ENCODE measurements at places on chromosomes 7 and 10.
A peak's percentile ranks its signal among the peaks of the same experiment; 100 is the strongest.

GRCh38 chr10:34037499-34037898 lies 703.0 kb upstream of the NRP1 start:
- DNase-seq: no peak

DNA sequence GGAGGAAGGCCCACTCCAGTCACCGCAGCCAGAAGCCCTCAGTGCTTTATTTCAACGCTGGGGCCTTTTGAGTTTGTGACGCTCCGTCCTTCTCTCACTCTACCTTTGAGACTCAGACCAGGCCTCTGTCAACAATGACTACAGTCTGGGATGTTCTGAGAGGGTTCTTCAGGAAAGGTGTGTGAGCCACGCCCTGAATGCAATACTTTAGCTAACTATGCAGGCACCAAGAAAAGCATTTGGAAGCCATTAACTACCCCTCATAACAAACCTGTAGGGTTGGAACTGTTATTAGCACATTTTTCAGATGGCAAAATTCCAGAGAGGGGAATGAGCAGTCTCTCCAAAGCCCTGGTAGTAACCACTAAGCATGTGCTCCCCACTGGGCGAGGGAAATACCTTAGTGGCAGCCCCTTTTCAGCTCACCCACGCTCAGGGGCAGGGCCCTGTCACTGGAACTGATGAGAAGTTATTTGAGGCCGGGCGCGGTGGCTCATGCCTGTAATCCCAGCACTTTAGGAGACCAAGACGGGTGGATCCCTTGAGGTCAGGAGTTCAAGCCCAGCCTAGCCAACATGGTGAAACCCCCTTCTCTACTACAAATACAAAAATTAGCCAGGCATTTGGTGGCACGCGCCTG lies 5.7 kb upstream of the ARPC1B start:
- no peak for DNase-seq

GRCh38 chr10:118840071-118840775 lies 85.5 kb upstream of the CACUL1 start:
- DNase-seq: peak; percentile 68

GRCh38 chr10:27241010-27241651 lies 534 bp upstream of the ACBD5 start:
- DNase-seq: no peak

DNA sequence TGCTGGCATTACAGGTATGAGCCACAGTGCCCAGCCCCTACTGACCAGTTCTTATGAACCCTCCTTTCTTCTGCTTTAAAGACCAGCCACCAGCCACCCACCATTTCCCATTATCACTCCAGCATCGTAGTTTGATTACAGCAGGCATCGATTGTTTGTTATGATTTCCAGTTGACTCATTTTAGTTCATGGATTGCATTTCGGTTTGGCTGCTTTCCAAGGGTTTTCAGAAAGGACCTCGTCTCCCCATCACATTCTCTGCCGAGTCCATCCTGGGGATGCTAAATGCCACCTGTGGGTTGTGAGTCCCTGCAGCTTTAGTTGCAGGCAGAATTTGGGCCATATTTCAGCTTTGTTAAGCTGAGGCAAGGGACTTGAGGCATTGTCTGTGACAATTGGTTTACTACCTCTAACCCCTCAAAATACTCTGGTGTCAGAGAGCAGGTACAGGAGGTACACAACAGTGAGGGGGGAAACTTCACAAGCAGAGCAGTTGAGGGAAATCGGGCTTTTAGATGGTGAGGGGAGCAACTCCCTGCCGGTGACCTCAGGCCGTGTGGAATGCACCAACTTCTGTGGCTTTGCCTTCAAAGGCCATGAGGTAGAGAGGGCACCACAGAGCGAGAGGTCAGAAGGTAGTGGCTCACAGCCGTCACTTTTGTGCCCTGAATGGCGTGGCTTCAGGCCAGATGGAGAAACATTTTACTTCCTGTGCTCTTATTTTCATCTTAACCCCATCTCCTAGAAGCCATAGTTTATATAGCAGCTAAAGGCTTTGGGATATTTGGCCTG lies 203.8 kb downstream of the CCDC3 start:
- DNase-seq: no peak

DNA sequence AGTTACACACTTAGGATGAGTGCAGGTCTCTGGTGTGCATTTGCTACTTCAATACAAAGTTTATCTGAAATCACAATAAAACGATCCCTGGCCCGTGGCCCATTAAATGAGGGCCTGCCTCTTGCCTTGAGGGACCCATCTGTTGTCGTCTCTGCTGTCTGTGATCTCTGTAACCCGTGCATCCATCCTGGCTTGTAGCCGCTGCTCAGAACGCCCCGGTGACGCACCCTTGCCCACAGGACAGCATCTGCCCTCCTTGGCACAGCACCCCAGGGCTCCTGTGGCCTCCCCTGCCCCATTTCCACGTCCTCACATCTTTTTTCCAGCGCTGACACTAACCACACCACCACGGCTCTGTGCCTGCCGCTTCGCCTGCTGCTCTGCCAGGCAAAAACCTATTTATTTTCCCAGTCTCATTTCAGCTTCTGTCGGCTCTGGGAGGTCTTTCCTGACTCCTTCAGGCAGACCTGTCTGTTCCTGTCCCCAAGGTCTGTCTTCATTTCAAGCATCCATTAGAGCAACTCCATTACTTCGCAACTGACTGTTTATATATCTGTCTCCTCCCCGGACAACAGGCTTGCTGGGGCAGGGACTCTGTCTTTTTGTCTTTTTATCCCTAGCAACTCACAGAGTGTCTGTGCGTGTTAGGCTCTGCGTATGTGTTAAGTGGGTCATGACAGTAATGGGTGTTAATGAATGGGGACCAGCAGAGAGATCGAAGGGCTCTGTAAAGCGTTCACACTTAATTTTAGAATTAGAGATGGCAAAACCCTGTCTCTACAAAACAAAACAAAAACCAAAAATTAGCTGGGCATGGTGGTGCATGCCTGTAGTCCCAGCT lies 16.4 kb downstream of the CARD11 start:
- no peak for DNase-seq

- DNase-seq: no peak
Measured at GRCh38 chr10:10130686-10131085, 887.0 kb upstream of the CELF2 start.
